ENCODE measurements at places on chromosomes 1 and 21. TPM values are rescaled to one million over a fixed set of nuclear protein-coding genes. Genes with fewer than 3 reads are reported as not detected.

Gene ACOT11
- total RNA-seq, result 6.7 TPM

Gene CLDN17
- total RNA-seq, result not detected

Gene CTH
- total RNA-seq, result 24.8 TPM

Gene GREM2
- 3.0 TPM for total RNA-seq

Gene VCAM1
- total RNA-seq, result 82.8 TPM

Gene GABRD
- not detected for total RNA-seq

- H3K27me3 ChIP-seq, result no peaks in the 10 kb centered on the region
- H3K27ac ChIP-seq, result no peak overlapping the region
These were observed 22.8 kb downstream of the MROH7 start for GRCh38 chr1:54664364-54664763.

- no peak for DNase-seq
- no peak overlapping the region for H3K4me3 ChIP-seq
- H3K27ac ChIP-seq, result no peak overlapping the region
- H3K4me1 ChIP-seq, result peaks cover 13% of the 10 kb centered on the region
These were observed 65.0 kb downstream of the LBR start for GRCh38 chr1:225362805-225363204.

DNA sequence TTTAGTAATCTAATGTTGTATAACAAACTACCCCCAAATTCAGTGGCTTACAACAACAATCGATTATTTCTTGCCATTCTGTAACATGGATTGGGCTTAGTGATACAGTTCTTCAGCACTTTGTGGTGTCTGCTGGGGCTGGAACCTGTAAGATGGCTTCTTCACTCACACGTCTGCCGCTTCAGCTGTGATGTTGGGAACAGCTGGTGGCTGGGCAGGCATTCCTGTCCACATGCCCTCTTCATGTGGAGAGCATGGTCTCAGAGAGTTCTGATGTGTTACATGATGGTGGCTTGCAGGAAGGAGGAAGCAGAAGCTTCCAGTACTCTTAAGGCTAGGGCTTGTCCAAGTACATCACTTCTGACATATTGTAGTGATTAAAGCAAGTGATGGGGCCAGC lies 276.9 kb downstream of the PTBP2 start:
- H3K27me3 ChIP-seq, result no peaks in the 10 kb centered on the region
- H3K4me3 ChIP-seq, result no peak overlapping the region
- DNase-seq, result no peak

DNA sequence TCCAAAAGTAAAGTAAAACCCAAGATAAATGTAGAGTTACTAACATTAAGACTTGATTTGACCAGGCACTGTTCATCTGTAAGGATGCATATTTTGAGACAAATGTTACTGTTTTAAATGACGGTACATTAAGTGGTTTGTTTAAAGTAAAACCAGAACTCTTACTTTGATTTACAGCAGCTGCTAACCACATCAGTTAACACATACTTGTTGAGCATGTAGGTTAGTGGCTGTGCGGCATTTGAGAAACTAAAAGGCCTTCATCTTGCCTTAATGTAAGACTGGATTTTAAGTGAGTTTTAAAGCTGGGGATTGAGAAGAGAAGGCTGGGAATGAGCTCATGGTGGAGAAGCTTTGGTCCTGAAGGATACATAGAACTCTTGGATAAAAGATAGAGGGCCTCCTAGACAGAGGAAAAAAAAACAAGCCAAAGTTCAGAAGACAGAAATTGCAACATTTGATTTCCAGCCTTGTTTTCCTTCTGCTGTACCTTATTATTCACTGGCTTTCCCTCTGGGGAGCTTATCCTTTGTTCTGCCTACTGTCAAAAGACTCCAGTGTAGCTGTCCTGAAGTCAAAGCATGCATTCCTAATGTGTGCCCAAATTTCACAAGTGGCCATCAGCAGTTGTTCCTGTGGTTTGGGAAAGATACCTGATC lies 66.6 kb downstream of the MTR start:
- H3K4me3 ChIP-seq, result no peak overlapping the region
- peak; percentile 8 for DNase-seq
- peak overlapping the region; percentile 25 for H3K27ac ChIP-seq
- no peaks in the 10 kb centered on the region for H3K27me3 ChIP-seq
- peaks cover 22% of the 10 kb centered on the region for H3K4me1 ChIP-seq
- H3K36me3 ChIP-seq, result no peaks in the 10 kb centered on the region

DNA sequence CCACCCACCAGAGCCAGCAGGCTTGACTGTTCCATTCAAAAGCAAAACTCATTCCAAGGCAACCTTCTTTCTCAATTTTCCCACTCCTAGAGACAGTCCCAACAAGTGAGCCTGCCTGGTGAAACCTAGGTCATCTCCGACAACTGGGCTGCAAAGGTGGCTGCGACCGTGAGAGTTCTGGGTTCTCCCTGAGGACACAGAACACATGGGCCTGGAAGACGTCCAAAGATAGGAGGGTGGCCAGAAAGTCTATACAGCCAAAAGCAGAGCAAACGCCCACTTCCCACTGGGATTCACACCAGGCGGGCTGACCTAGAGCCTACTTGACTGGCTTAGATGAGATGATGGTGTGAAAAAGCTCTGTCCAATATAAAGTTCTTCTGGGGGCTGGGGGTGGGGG lies 90.2 kb upstream of the GRIK3 start:
- H3K27me3 ChIP-seq, result no peaks in the 10 kb centered on the region
- H3K27ac ChIP-seq, result no peak overlapping the region
- no peak overlapping the region for H3K4me3 ChIP-seq
- DNase-seq, result no peak

DNA sequence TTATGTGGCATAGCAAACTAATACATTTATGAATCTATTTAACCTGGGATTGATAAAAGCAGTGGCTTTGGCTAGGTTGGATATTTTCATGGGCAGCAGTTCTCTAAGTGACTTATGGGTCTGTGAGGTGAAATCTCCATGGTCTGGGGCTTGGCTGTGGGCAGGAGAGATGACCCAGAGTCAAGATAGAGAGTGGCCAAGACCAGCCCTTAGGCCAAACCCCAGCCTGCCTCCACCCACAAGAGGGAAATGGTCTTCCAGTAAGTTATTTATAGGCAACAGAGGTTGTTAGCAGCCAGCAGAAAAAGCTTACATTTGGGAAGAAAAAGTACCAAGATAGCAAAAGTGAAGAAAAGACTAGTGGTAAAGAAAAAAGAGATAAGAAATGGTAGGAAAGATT lies 61.4 kb downstream of the SLC35F3 start:
- H3K4me3 ChIP-seq, result no peak overlapping the region
- DNase-seq, result no peak
- no peaks in the 10 kb centered on the region for H3K27me3 ChIP-seq
- H3K36me3 ChIP-seq, result no peaks in the 10 kb centered on the region

GRCh38 chr1:239417221-239417620 lies 30.9 kb downstream of the CHRM3 start:
- H3K27me3 ChIP-seq, result no peaks in the 10 kb centered on the region
- no peak overlapping the region for H3K27ac ChIP-seq
- H3K4me1 ChIP-seq, result no peaks in the 10 kb centered on the region
- H3K4me3 ChIP-seq, result no peak overlapping the region
- no peaks in the 10 kb centered on the region for H3K36me3 ChIP-seq
- no peak for DNase-seq

DNA sequence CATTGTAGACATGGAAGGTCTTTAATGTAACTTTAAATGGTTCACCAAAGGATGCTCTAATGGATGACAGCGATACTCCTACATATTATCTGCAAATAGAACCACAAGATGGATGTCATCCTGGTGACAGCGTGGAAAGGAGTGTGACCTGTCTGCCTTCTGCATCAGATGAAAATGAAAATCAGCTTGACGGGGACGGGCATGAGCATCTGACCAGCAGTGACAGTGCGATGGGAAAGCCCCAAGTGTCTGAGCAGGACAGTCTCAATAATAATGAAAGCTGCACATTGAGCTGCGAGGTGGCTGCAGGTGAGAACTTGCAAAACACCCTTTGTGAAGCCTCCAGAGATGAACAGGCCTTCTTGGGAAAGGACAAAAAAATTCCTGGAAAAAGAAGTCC lies 25.2 kb downstream of the CNST start:
- H3K4me1 ChIP-seq, result peaks cover 3% of the 10 kb centered on the region
- H3K4me3 ChIP-seq, result no peak overlapping the region
- no peaks in the 10 kb centered on the region for H3K27me3 ChIP-seq
- no peak overlapping the region for H3K27ac ChIP-seq
- H3K36me3 ChIP-seq, result no peaks in the 10 kb centered on the region
- DNase-seq, result no peak

- no peak for DNase-seq
- no peaks in the 10 kb centered on the region for H3K36me3 ChIP-seq
- no peak overlapping the region for H3K4me3 ChIP-seq
- no peaks in the 10 kb centered on the region for H3K27me3 ChIP-seq
- H3K27ac ChIP-seq, result peak overlapping the region; percentile 59
- H3K4me1 ChIP-seq, result peaks cover 5% of the 10 kb centered on the region
These were observed 148.1 kb downstream of the ADSS2 start for GRCh38 chr1:244303610-244303969.

DNA sequence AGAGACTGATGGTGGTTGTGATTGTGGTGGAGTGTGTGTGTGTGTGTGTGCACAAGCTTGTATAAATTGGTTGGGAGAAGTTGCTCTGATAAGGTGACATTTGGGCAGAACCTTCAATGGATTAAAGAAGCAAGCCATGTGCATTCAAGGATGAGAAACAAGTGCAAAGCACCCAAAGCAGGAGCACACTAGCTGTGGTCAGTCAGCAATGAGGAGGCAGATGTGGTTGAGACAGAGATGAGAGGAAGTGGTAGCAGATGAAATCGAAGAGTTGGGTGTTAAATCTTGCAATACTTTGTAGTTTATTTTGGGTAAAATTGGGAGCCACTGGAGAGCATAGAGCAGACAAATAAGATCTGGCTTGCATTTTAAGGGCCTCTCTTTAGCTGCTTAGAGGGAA lies 4.4 kb upstream of the PGBD5 start:
- no peaks in the 10 kb centered on the region for H3K4me1 ChIP-seq
- no peak overlapping the region for H3K27ac ChIP-seq
- peaks cover 30% of the 10 kb centered on the region for H3K27me3 ChIP-seq
- no peak for DNase-seq

- H3K4me3 ChIP-seq, result no peak overlapping the region
- no peak overlapping the region for H3K27ac ChIP-seq
- DNase-seq, result no peak
- H3K27me3 ChIP-seq, result no peaks in the 10 kb centered on the region
- no peaks in the 10 kb centered on the region for H3K36me3 ChIP-seq
These were observed 140.7 kb upstream of the WNT4 start for GRCh38 chr1:22283596-22283995.

DNA sequence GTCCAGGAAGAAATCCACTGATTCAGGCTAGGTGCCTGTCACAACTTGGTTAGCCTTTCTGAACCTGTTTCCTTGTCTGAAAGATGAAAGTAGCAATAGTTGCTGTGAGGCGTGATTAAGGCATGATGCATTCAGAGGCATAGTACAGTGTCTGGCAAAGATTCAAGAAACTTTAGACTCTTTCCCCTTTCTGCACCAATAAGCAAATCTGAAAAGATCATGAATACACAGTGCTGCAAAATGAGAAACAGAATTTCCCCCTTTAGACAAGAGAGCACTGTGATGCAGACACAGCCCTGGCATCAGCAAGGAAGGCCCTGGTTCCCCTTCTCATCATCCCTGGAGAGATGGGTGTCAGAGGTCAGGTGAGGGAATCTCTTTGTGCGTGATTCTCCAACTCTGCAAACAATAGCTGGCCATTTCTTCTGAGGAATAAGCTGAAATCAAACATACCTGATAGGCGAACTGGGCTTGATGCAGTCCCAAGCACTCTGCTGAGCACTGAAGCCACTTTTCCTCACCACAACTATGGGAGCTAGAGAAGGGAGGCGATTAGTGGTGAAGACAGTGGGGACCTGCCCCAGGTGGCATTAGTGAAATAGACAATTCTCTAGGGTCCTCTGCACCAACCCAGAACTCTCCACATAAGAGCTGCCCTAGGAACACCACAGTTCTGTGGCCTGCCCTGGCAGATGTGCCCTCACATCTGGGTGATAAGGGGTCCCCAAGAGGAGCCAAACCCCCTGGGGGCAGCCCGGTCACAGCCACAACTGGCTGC lies 41.7 kb downstream of the ITPKB start:
- no peaks in the 10 kb centered on the region for H3K27me3 ChIP-seq
- H3K4me1 ChIP-seq, result peaks cover 7% of the 10 kb centered on the region
- peak overlapping the region; percentile 60 for H3K27ac ChIP-seq
- H3K4me3 ChIP-seq, result no peak overlapping the region

GRCh38 chr1:39566441-39567137 lies 10.0 kb downstream of the PABPC4 start:
- peaks cover 14% of the 10 kb centered on the region for H3K36me3 ChIP-seq
- H3K4me3 ChIP-seq, result no peak overlapping the region
- H3K27me3 ChIP-seq, result no peaks in the 10 kb centered on the region
- peak; percentile 90 for DNase-seq

Measured in hepatocyte (in vitro differentiated cells).